ENCODE measurements at places on chromosomes 1 and 21.

DNA sequence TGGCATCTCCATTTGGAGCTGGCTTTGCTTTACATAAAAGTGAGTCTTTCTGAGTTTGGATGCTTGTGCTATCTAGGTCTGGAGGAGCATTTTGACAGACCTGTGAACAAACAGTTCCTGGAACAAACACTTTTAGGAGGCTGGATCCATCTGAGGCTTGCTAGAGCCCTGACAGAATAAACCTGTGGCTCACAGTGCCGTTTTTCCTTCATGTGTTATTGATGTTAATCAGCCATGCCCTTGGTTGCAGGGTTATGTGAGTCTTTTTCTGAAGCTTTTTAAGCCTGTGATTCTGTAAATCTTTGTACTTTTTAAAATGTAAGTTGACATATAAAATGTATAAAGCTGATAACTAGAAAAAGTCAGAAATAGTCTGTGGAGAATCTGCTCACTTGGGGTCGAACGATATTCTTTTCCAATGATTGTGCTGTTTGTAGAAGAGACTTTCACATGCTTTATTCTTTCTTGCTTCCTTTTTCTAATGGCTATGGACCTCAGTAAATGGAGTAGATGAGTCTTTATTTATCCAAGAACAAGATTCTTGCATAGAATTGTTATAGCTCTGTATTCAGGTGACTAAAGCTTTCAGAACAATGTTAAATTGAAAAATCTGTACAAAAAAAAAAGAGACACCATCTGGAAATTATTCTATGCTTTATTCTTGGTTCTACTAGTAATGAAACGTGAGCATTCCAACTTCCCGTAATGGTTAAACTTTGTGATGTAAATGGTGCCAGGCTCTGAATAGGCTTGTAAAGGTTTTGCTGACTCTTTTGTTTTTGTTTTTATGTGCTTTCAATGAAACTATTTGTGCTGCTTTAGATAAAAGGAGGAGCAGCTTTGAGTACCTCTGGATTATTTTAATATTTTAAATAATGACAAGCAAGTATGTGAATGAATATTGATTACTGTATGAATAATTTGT is 53.7 kb downstream of the CACHD1 start:
- DNase-seq = no peak

- peak; percentile 36 for DNase-seq
Measured at GRCh38 chr1:39900662-39901463, 854 bp downstream of the MYCL start.

GRCh38 chr1:159838715-159839114 is 12.0 kb downstream of the SLAMF8 start:
- no peak for DNase-seq

DNA sequence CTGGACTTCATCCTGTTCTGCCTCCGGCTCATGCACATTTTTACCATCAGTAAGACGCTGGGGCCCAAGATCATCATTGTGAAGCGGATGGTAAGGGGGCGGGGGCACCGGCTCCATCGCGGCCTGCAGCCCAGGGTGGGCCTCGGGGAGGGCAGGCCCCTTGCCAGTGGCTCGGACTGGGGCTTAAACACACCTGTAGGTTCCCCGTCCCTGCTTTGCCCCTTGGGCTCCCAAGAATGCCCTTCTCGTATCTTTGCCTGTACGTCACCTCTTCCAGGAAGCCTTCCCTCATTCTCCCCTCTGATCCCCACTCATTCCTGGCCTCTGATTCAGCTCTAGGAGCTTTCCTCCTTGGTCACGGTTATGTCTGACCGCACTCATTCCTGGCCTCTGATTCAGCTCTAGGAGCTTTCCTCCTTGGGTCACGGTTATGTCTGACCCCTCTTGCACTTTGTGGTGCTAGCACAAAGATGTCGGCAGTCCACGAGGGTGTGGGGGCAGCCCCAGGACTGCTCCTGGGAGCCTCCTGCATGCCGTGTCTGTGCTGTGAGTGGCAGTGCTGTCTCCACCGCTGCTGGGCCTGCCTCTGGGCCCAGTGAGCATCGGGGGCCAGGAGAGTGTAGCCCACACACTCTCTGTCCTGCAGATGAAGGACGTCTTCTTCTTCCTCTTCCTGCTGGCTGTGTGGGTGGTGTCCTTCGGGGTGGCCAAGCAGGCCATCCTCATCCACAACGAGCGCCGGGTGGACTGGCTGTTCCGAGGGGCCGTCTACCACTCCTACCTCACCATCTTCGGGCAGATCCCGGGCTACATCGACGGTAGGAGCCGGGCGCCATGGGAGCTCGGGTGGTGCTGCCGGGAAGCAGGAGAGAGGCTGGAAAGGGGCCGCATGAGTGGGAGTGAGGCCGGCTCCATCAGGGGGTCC is 49.1 kb upstream of the LRRC3 start:
- peak; percentile 92 for DNase-seq

GRCh38 chr1:118294875-118295642 is 110.0 kb upstream of the SPAG17 start:
- no peak for DNase-seq

DNA sequence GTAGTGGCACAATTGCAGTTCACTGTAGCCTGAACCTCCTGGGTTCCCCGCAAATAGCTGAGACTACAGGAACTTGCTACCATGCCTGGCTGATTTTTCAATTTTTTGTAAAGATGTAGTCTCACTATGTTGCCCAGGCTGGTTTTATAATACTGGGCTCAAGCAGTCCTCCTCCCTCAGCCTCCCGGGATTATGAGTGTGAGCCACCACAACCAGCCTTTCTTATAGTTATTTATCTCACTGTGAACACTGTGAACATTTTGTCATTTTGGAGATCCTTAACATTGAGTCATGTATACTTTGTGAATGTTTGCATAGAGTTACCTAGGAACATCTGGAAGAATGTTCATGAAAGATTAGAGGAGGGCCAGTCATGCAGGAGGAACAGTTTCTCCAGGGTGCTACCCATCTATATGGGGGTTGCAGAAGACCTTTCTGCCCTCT is 127.1 kb upstream of the CACYBP start:
- peak; percentile 5 for DNase-seq

DNA sequence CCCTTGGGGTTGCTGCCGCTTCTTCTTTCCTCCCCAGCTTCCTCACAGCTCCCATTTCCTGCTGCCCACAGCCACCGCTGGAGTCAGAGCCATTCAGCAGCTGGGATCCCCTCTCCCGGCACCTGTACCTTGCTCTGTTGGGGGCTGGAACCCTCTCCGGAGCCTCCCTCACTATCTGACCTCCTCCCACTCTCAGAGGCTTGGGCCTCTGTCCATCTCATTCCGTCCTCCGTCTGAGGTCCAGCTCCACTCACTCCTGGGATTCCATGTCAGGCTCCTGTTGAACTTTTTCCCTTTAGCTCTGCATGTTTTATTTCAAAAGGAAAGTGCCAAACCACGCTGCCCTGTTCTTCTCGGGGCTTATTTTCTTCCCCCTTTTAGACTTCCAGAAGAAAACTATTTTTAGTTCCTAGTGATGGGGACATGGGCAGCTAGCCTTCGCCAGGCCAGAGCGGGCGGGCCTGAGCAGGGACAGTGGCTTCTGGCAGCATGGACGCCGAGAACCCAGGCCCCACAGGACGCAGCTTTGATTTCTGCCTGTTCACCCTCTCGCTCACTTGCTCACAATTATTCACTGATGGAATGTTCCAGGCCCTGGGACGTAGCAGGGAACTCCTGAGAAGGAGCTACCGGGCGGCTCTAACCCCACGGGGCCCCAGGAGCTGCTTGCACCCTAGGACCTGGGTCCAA is 79.2 kb downstream of the ARHGEF10L start:
- no peak for DNase-seq

- DNase-seq = no peak
Measured at GRCh38 chr21:31647650-31648049, 11.8 kb upstream of the SOD1 start.

- peak; percentile 15 for DNase-seq
Measured at GRCh38 chr1:36400825-36401601, 3.3 kb upstream of the LSM10 start.

DNA sequence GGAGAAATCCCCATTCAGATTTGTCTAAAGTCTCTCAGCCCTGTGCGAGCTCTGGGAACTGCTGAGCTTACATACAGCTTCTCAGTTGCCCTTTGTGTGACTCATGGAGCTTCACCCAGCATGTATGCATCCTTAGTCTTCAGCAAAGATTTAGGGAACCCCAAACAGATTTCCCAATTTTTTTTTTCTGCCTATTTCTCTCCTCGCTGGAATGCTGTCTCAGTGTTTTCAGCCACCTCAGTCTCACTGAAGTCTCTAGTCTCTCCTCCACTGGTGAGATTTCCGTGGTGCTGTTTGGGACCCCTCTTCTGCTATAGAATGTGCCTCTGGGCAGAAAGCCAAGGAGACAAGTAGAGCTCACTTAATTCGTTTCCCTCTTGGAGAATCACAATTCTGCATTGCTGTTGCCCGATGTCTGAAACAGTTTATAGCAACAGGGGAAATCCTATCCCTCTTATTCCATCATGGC is 28.1 kb upstream of the TXLNA start:
- peak; percentile 38 for DNase-seq

DNA sequence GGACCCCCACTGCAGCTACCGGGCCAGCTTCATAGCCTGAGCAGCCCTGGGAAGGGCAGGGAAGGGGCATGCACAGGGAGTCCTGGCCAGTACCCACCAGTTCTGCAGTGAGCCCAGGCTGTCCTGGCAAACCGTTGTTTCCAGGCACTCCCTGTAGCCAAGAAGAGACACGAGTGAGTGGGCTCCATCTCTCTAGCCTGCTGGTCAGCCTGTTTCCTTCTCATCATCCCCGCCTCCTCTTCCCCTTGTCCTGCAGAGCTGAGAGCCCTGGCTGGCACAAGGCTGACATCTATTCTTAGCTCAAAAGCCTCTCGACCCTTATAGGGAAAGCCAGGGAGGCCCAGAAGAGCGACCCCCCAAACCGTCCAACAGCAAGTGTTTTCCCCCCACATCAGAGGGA is 28.7 kb downstream of the COL16A1 start:
- DNase-seq = no peak

DNA sequence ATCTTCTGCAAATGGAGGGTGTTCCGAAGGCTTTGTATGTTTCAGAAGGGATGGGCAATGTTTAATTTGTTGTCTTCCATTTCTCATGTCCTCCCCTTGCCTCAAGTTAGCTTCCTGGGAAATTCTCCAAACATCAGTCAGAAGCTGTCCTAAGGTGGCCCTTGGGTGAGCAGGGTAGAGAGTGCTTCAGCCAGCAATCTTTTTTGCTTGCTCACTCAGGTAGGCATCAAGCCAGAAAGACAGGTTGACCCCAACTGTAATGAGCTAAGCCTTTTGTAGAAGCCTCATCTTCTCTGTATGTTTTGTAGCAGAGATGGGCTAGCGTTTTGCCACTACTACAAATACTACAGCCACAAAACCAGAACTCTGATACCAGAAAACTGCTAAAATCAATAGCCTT is 321.5 kb upstream of the FAM78B start:
- DNase-seq = peak; percentile 69

- no peak for DNase-seq
Measured at GRCh38 chr1:173995475-173995874, 26.7 kb downstream of the RC3H1 start.

- peak; percentile 53 for DNase-seq
Measured at GRCh38 chr1:46480959-46481646, 8.5 kb upstream of the DMBX1 start.

- DNase-seq = no peak
Measured at GRCh38 chr1:53336146-53336545, 8.3 kb upstream of the LRP8 start.

GRCh38 chr1:115088871-115089419 is 358 bp downstream of the TSPAN2 start:
- DNase-seq = no peak

DNA sequence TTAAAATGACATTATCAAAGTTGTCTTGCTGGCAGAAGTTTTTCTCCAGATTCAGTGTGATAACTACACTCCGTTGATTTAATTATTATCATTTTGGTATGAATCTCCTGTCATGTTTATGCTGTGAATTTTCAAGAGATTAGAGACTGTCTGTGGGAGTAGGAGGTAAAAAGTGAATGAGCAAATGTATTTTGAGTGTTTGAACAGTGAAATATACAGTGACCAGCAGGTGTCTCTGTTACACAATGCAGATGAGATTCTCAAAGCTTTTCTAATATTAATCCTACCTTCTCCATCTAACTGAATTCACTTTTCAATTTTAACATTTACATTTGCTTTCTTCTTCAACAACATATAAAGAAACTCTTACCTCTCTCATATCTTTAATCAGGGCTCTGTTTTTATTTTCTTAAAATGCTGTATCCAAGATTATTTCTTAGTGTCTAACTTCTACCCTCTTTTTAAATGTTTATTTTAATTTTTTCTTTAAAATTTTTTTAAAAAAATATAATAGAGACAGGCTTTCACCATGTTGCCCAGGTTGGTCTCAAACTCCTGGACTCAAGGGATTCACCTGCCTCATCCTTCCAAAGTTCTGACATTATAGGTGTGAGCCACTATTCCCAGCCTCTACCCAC is 20.9 kb upstream of the HSPA13 start:
- DNase-seq = peak; percentile 34

GRCh38 chr21:31570824-31571566 is 88.5 kb upstream of the SOD1 start:
- DNase-seq = no peak

GRCh38 chr1:119316870-119317416 is 51.6 kb upstream of the HAO2 start:
- DNase-seq = no peak

DNA sequence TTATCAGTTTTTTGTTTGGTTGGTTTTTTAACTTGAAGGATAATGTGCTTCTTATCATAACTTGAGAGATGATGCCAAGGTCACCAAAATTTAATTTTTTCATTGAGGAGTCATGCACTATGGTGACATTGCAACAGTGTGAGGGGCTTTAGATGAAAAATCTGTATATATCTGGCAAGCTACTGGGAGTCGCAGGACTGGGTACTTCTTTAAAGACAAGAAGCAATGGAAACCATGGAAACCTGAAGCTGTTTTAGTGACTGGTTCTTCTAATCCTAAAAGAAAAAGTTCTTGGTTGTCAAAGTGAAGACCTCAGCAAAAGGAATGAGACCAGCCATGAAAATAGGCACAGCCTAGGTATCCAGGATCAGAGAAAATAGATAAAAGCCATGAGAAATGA is 31.1 kb downstream of the ZC3H11B start:
- no peak for DNase-seq

DNA sequence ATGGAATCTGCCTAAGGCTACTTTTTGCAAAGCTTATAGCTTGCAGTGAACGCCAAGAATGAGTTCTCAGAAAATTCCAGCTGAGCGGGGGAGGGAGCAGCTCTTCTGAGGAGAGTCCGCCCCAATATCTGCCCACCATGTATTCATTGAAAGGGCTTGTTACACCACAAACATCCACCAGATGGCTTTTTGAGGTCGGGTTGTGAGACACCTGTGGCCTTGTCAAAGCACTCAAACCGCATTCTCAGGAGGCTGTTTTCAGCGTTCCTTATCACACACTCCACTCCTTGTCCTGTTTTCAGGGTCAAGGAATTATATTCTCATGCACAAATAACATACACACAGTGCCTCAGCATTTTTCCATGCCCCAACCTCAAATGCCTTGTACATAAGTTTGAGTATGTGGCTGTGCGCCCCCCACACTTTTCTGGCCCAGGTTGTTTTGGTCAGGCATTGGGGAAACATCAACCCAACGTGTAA is 3.9 kb upstream of the C4BPB start:
- DNase-seq = peak; percentile 74

Measured in M059J (cell line).